Pons (tissue), 1 donor: ENCODE measurements at places on chromosomes 6 and 20.

GRCh38 chr6:138088326-138088762, 18.9 kb downstream of the PERP start:
- no peak for DNase-seq

GRCh38 chr20:7608250-7608649, 332.0 kb downstream of the HAO1 start:
- no peak for DNase-seq

DNA sequence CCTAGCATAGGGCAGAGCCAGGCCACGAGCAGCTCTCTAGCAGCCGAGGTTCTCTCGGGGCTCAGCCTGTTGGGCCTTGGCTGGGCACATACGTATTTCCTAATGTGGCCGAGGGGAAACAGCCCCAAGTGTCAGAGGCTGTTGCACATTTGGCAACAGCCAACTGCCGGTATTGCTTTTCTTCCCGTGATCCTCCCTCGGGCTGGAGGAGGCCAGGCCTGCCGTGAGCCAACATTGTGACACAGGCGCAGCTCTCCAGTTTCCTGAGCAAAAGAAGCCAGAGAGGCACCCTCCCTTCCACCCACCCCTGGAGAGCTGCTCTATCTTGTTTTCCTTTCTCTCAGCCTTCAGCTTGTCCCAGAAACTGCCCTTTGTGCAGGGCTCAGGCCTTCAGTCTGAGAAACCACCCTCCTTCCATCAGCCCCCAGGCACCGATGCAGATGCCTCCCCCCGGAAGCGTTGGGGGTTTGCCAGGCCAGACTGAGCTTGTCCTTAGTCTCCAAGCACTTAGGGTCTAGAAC, 5.1 kb upstream of the BPI start:
- DNase-seq: peak; percentile 45

DNA sequence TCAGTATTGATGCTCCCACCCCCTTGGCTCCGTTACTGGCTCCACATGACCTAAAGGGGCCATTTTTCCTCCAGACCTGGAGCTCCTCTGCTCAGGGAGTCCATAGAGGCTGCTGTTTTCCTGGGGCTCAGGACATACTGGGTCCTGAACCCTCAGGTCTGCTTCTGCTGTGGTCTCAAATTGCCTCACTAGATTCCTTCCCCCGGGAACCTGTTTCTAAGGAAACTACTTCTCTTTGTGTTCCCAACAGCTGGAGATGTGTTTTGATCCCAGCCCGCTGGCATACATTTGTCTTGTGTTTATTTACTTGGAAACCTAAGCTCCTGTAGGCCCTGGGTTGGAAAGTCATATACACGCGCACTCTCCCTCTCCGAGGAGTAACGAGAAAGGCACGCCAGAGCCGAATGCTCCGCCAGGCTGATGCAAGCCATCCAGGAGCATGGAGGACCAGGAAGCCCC, 222.8 kb downstream of the UST start:
- DNase-seq: no peak

GRCh38 chr6:144729502-144729901, 444.4 kb downstream of the UTRN start:
- no peak for DNase-seq

- no peak for DNase-seq
Observed at GRCh38 chr6:2768696-2769095, 3.5 kb downstream of the WRNIP1 start.

DNA sequence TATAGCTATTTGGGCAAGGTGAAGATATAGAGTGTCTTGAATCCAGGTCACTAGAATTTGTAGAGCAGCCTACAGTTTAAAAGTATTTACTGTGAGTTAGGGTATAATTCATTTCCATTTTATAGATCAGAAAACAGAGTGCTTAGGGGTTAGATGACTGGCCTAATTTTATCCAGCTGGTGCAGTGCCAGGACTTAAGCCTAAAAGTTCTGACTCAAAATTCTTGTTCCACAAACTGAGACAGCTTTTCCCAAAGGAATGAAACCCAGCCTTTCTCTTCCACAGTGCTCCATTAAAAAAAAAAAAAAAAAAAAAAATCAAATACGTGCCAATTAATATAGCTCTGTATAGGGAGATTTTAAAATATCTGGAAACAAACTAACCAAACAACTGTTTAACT, 441.0 kb upstream of the MARCKS start:
- DNase-seq: no peak

- no peak for DNase-seq
Observed at GRCh38 chr6:10194816-10195672, 219.8 kb downstream of the TFAP2A start.
